ENCODE measurements at places on chromosomes 11 and 22.

- DNase-seq, result no peak
These were observed 21.0 kb downstream of the P2RY2 start for GRCh38 chr11:73239111-73239521.

DNA sequence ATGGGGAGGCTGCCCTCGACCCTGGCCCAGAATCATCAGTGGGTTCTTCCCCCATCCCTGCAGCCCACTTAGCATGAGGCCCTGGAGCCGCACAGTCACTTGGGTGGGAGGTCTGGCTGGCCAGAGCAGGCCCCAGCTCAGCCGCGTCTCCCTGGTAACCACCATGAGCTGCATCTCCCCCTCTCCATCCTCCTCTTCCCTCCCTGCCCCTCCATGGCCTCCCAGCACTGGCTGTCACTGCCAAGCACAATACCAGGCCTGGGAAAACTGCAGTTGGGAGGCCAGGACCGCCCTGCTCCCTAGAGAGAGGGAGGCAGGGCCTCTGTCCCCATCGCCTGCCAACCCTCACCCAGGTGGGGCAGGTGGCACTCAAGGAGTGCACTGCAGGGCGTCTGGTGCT, 8.0 kb downstream of the CSDC2 start:
- DNase-seq, result no peak

- no peak for DNase-seq
These were observed 50.7 kb downstream of the OTOG start for GRCh38 chr11:17597770-17598169.

- DNase-seq, result no peak
These were observed 28.3 kb upstream of the LINC01488 start for GRCh38 chr11:69453151-69453550.

- DNase-seq, result no peak
These were observed 31.3 kb upstream of the DGKZ start for GRCh38 chr11:46315783-46316563.

- no peak for DNase-seq
These were observed 12.3 kb upstream of the CACNA1I start for GRCh38 chr22:39558254-39558727.

DNA sequence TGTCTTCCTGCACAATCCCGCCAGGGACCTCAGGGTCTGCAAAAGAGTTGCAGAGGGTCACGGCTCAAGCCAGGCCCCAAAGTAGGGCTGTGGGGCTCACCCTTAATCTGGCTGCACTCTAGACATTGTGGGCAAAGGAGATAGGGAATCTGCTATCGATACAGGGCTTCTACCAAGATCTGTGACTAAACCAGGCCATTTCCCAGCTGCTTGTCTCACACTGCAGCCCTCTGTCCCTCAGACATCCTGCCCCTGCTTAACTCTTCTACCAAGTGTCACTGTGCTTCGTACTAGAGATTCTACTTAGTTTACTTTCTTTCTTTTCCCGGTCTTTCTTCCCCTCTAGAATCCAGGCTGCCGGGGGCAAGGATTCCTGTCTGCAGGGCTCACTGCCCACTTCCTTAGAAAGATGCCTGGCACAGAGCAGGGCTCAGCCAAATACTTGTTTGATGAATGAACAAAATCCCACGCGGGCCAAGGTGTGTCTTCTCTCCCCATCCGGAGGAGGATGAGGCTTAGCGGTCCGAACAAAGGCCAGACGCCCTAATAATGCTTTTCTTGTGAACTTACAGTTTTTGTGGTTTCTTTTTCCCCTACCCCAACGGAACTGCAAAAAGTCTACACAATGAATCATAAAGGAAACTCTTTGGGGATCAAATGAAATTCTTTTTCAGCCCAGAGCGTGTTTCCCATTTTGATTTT, 61.3 kb upstream of the ANO1 start:
- no peak for DNase-seq

GRCh38 chr11:3022300-3022967, 30.3 kb upstream of the NAP1L4 start:
- no peak for DNase-seq

DNA sequence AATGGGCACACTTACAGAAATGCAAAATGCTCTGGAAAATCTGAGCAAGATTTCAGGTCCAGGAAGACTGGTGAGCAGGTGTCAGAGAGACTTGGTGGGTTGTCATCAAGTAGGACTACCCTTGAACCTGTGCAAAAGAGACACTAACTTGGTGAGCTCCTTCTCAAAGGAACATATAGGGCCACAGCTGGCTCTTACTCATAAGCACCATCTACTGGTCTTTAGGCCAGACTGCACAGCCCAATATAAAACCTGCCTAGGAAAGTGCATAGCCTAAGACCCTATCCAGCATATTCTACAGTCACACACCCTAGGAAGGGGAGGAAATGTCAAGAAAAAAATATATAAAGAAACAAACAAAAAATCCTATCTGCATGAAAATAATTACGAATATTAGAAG, 18.2 kb upstream of the OR10W1 start:
- DNase-seq, result no peak

- no peak for DNase-seq
These were observed 44.2 kb downstream of the LMO1 start for GRCh38 chr11:8219257-8220021.

- DNase-seq, result no peak
These were observed 1.0 kb downstream of the CUL5 start for GRCh38 chr11:108009497-108010370.

GRCh38 chr11:18669219-18669596, 29.4 kb upstream of the TMEM86A start:
- DNase-seq, result no peak

DNA sequence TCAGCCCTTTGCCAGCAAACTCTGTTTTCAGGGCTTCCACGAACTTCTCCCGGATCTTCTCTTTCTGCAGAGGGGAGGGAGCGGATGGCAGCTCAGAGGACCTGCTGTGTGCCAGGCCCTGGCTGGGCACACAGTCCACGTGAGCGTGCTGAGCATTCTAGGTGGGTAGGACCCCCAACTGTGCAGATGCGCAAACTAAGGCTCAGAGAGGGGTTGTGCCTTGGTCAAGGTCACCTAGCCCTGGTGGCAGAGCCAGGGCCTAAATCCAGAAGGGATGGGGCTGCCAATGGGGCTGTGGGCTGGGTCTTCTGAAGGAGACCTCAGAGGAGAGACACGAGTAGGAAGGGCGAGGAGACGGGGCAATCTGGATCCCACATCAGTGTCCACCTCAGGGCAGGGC, 10.8 kb downstream of the PMM1 start:
- DNase-seq, result no peak

DNA sequence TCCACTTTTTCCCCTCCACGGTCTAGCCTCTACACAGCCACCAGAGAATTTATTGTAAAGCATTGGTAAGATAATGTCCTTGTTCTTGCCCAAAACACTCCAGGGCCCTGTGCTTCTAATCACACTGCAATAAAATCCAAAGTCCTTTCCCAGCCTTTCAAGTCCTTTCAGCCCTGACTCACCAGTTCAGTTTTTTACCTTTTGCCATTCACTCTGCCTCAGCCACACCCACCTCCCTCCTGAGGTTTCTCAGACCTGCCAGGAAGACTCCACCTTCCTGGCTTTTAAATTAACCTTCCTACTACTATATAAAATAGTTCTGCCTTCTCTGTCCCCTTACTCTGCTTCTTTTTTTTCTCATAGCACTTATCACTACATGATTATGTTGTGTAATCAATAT, 91.0 kb upstream of the ARHGAP32 start:
- DNase-seq, result no peak

DNA sequence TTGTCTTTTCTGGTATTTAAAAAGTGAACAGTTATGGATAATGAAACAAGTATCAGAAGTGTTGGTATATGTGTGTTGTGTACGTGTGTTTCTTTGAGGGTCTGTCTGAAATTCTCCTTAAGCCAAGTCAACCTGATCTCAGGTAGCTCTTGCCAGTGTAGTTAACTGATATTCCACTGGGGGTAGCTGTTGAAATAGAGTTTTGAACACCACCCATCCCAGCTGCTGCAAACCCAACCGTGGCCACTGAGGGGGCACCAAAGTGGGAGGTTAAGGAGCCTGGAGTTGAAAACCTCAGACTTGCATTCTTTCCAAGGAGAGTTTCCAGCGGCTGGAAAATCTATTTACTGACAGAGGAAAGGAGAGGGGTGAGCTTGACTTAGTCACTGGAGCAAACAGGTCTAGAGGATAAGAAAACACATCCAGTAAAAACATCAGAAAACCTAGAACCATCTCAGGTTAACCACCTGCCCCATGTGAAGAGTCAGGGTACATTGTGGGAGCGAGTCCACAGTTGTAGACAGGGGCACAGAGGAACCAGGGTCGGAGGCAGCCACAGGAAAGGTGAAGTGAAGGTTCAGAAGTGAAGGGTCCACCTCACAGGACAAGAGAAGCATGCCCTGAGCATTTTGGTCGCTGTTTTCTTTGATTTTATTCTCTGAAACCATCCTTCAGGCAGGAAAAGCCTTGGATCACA, 8.8 kb upstream of the CUL5 start:
- DNase-seq, result peak; percentile 23

DNA sequence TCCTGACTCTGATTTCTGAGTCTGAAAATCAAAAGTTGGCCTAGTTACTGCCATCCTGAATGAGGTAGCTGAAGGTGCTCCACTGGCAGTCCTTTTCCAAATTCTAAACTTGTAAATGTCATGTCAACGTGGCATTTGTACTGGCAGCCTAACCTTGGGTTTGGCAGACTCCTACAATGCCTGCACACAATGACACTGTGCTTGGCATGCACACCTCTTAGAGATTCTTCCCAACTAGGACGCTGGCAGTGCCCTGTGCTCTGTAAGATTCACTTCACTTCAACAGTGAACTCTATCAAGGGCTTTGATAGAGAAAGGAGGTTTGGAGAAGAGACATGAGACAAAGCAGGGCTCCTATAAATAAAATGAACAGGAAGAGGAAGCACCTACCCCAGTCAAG, 21.9 kb upstream of the PPP2R1B start:
- no peak for DNase-seq

- DNase-seq, result no peak
These were observed 160.9 kb downstream of the MPPED1 start for GRCh38 chr22:43572710-43573109.

DNA sequence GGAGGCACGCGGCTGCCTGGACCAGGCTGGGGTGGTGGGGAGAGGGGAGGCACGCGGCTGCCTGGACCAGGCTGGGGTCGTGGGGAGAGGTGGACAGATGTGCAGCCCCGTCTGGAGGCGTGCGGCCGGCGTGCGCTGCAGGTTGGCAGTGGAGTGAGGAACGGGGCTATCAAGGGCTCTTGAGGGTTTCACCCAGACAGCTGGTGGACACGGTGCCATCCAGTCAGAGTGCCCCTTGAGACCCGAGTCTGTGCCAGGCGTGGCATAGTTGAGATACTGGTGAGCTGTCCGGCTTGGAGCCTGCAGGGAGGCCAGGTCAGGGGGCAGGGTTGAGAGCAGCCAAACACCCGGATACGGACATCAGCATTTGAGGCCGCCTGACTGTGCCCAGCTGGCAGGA, 1.5 kb upstream of the GRAMD4 start:
- no peak for DNase-seq

GRCh38 chr11:102153082-102153481, 42.8 kb downstream of the YAP1 start:
- no peak for DNase-seq

DNA sequence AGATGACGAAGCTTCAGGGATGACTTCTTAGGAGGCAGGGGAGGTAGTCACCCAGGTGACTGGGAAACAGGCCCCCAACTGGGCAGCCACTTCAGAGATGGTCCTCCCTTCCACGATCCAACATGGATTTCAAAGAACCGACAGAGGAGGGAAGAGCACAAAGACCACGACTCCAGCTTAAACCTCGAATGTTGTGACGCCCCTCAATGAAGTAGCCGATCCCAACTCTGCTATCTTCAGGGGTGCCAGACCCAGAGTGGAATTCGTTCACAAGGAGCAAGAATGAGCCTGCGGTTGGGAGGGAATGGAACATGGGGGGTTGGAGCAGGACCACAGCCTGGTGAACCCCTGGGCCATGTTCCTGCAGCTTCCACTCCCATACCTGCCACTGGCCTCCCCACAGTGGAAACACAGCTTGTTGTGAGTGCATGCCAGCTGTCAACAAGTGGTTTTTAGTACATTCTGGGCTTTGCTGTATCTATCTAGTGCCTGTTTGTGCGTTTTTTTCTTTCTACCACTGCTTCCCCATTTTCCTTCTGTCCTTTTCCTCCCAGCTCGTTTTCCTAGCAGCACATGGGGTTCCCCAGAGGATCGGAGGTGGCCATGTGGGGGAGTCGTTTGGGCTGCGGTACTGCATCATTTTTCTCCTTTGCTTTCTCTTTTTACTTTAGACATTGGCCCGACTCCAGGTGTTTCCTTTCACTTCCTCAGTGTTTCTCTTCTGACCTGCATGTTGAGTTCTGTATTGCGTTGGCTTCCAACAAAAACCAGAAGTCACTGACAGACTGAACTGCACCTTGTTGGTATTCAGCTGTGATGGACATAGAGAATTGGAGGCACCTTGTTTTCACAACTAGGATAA, 65.8 kb downstream of the MORC2 start:
- DNase-seq, result no peak

- DNase-seq, result no peak
These were observed 19.9 kb downstream of the EMID1 start for GRCh38 chr22:29225422-29226090.

DNA sequence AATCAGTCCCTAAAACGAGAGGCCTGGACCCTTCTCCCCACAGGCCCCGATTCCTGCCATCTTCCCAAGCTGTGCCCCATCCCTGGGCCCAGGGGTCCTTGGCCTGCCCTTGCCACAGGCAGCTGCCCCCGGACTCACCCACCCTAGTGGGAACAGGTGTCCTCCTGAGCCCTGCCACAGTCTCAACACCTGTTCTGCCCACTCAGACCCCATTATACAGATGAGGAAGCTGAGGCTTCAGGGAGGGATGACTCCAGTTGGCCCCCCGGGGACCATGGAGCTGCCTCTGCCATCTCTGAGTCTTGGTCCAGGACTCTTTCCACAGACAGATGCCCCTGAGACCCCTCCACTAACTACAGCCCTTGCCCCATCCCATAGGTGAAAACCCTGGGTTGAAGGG, 15.9 kb downstream of the MYBPC3 start:
- no peak for DNase-seq
